ENCODE measurements at places on chromosomes 2 and 18.

GRCh38 chr2:185891403-185891802 is 152.8 kb downstream of the FSIP2 start:
- no peak for DNase-seq

GRCh38 chr2:48530033-48530811 is at the start of gene STON1:
TSS of gene STON1 (plus strand) at chr2:48530154. CDS start at chr2:48580634, 50,480 bp downstream.
- DNase-seq, result no peak

DNA sequence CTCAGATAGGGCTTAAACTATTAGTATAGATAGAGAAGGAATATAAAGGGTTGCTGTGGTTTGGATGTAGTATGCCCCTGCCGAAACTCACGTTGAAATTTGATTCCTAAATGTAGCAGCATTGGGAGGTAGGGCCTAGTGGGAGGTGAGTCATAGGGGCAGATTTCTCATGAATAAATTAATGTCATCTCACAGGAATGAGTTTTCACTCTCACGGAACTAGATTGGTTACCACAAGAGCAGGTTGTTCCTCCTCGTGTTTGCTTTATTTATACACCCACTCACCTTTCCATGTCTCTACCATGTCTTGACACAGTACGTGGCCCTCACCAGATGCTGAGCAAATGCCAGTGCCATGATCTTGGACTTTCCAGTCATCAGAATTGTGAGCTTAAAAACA is 218.2 kb downstream of the RBM43 start:
- no peak for DNase-seq

DNA sequence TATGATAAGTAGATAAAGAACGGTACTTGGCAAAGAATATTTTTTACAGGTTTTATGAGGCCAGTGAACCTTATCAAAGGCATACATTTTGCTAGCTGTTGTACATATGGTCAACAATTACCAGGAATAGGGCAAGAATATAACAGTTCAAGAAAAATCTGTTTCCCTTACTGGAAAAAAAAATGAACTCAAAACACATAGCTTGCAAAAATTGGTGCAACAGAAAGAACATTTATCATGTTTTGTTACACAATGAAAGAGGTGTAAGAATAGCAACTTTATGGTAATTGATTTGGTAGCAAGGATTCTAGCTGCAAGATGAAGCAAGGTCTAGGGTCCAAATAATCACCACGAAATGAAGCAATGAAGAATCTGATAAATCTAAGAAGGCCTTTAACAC is 41.6 kb downstream of the TTC21B start:
- DNase-seq, result no peak

GRCh38 chr2:233359823-233360222 is 5.5 kb downstream of the DGKD start:
- no peak for DNase-seq

- no peak for DNase-seq
Observed at GRCh38 chr18:58787536-58788149, 77.0 kb upstream of the ZNF532 start.

GRCh38 chr2:17441055-17441771 is 77.0 kb downstream of the RAD51AP2 start:
- DNase-seq, result no peak

DNA sequence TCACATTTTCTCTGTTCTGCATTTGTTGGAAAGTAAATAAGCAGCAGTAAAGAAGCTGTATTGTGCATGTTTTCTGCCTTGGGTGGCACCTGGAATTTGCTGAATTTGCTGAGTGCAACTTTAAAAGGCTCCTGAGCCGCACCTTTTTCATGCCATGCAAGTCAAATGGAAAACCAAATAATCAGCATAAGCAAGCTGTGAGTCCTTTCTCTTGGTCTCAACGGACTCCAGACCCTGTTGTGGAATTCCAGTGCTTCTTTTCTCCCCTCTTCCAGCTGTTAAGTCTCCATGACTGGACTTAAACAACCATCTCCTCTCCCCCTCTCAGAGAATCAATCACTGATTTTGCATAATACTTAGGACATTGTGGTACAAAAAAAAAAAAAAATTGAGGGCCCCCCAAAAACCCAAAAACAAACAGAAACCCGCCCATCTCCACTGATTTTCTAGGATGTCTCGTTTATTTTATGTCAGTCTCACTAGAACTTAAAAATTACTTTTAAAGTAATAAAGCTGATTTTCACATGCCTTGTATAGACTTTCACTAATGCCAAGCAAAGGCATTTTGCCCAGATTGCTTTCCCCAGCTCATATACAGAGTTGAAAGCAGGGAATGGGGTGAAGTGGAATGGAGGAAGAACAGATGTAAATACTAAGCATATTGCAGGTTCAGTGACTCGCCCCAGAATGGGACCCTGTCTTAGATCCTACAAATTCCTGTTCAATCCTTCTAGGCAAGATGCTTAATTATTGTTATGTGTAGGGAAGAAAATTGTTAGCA is 5.1 kb upstream of the CETN1 start:
- DNase-seq, result no peak

DNA sequence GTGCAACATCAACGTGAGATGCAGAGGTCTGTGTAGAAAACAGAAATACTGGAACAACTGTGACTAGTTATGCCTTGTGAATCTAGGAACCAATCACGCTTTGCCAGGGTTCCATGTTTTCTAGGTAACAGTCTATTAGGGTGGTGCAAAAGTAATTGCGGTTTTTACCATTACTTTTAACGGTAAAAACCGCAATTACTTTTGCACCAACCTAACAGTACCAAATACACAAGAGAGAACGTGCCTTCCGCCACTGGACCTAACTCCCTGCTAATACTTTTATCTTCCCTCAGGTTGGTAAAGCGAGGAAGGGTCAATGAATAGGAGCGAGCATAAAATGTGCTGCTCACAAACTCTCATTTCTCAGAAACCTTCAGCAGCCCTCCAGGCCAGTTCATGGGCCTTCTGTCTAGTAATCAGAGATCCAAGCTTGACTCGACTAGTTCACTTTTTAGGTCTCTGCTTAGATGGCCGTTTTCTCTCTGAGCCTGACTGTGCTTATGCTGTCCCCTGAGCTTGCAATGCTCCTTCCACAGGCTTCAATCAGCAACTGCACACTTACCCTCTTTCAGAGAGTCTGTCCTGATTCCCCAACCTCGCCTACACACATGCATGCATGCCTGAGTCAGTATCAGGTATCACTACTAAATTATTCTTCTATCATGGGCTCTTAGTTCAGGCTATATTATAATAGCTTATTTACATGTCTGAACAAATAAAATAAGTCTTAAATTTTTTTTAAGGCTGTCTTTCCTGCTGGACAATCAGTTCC is 47.0 kb downstream of the PLEKHM3 start:
- no peak for DNase-seq

DNA sequence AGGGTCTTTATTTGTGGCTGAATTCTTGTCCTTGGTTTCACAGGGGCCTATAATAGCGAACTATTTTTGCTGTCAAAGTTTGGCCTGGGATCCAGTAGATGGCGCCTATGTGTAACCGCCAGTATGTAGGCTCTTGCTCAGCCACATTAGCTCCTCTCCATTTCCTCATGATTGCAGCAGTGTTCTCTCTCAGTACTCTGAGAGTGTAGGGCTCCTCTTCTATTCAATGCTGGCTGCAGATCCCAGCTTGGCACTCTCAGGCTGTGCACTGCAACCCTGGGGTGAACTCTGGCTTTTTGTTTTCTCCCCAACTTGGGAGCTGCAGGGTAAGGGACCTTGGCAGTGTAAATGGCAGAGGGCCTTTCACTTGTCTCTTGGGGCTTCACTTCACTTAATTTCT is 344.6 kb upstream of the CHAC2 start:
- peak; percentile 15 for DNase-seq

- DNase-seq, result no peak
Observed at GRCh38 chr18:78790960-78791359, 188.7 kb upstream of the SALL3 start.

DNA sequence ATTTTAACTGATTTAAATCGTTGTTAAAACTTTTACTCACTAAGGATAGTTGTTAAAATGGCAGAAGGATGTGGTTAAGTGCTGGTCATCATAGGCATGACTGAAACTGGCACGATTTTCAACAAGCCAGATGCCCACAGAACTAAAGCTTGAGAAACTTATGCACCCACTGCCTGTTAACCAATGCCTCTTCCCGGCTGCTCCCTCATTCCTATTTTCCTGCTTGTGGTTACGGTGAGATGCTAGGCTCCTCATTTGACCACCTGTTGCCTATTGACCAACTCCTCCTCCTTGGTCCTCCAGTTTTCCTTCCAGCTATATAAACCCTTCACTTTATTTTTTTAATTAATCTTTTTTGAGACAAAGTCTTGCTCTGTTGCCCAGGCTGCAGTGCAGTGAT is 238.7 kb downstream of the TFCP2L1 start:
- DNase-seq, result no peak

GRCh38 chr2:184498936-184499335 is 99.4 kb upstream of the ZNF804A start:
- peak; percentile 60 for DNase-seq

DNA sequence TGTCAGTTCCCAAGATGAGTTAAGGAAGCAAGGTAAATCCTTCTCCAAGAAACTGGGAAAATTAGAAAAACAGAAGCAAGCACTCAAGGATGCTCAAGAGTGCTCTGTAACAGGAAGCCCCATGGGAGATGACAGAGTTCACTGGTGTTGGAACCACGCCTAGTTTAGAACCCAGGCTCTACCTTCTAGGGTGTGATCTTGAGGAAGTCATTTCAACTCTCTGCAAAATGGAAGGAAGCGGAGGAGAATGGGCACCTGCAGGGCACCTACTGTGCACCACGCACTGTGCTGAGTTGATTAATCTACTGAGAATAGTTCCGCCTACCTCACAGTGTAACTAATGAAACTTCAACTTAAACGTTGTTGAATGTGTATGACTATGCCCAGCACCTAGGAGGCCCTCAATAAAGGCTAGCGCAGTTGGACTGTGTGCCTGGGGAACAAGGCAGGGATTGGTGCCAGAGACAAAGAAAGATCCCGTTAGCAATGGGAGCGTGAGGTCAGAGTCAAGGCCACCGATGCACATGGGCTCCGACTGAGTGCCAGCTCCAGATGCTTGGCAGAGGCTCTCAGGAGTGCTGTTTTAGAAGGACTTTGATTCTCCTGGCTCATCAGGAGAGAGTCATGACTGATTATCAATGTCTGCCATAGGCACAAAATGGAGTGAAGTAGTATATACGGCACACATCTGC is 93.7 kb downstream of the MAPK4 start:
- DNase-seq, result no peak

GRCh38 chr2:96906729-96907114 is 36.8 kb upstream of the SEMA4C start:
- DNase-seq, result no peak

DNA sequence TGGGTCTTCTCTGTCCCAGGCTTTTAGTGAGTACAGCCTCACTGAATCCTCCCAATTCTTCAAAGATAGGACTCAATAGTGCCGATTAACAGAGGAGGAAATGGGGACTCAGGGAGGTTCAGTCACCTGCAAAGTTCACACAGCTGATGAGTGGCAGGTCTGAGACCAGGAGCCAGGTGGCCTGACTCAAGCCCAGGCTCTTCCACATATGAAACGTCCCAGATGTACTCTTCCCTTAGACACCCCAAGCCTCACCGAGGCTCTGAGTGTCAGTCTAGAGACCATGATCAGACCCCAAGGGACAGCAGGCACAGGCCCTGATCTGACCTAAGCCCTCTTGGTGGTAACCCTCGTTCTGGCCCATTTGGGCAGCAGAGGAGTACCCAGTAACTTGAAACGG is 115.2 kb downstream of the INHBB start:
- no peak for DNase-seq

GRCh38 chr2:137525132-137525531 is 439.1 kb upstream of the HNMT start:
- no peak for DNase-seq

DNA sequence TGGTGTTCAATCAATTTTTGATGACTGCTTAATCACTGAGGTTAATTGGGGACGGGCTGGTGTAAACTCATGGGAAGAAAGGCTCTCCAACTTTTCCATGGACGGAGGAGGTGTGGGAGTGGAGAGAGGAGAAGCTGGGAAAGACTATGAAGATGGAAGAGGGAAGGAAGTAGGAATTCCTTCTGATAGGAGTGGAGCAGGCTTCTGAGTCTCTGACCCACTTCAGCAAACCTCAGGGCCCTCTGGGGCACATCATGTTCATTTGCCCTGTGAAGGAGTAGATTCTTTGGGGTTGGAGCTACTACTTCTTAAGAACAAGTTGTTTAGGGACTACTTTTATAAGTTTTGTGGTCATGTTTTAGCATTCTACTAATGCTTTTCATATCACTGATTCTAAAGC is 87.0 kb upstream of the MAP4K3 start:
- no peak for DNase-seq

GRCh38 chr18:70627182-70627802 is 338.4 kb downstream of the SOCS6 start:
- DNase-seq, result peak; percentile 15

DNA sequence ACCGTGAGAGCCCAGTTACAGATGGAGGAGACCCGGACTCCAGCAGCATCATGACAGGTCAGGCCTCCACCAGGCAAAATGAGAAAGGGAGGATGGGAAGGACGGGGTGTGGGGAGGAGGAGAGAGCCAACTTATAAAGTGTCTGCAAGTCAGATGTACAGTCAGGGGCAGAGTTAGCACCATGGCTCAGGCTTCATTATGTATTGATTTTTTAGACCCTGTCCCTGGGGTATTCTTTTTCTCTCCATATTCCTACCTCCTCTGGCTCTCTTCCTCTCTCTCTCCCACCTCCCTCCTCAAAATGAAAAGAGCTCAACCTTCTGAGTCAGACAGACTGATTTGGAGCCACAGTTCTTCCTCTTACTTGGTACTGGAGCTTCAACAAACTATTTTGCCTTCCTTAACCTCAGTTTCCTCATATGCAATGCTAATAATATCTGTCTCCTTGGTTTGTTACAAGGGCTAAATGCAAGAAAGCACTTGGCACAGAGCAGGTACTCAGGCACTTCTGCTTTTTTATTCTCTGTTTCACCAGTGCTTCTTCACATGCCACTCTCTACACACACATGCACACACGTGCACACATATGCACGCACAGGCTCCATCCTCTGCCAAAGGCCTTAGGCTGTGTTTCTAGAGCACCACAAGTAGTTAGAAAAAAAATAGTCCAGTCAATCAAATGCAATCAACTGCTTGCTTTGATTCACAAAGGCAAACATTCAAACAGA is 92.3 kb upstream of the PKDCC start:
- no peak for DNase-seq

DNA sequence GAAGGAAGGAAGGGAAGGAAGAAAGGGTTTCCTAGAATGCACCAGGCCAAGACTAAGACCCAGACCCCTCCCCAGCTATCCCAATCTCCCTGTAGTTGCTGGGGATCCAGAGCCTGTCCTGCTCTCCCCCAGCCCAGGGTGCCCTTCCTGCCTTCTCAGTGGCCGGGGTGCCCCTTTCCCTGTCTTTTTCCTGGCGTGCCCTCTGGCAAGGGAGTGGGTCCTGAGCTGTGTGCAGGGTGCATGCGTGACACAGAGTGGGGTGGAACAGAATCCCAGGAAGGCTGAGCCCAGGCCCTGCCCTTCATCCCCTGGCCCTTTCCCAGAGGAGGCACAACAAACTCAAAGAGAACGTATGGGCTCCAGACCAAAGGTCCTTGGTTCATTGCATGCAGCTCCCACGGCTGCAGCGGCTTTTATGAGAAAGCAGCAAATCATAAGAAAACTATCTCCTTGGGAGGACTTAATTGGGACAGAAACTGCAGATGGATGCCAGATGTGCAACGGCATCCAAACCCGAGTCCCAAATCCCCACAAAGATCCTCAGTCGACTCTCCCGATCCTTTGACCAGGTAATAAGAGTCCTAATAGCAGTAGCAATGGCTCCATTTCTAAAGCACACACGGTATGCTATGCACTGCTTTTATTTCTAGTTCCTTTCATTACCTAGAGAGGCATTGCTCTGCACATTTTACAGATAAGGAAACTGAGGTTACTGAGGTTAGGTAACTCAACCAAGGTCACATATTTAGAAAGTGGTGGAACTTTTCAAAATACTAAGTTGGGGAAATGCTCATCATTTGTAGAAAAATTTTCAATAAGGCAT is 12.7 kb upstream of the ARID5A start:
- DNase-seq, result no peak

GRCh38 chr2:1527153-1527992 is 114.1 kb downstream of the TPO start:
- no peak for DNase-seq
